ENCODE measurements at places on chromosomes 3 and 15. TPM values are rescaled to one million over a fixed set of nuclear protein-coding genes. Genes with fewer than 3 reads are reported as not detected.

TGM4 gene
- total RNA-seq: 0.46 TPM

SAMD7 gene
- not detected for total RNA-seq

DNA sequence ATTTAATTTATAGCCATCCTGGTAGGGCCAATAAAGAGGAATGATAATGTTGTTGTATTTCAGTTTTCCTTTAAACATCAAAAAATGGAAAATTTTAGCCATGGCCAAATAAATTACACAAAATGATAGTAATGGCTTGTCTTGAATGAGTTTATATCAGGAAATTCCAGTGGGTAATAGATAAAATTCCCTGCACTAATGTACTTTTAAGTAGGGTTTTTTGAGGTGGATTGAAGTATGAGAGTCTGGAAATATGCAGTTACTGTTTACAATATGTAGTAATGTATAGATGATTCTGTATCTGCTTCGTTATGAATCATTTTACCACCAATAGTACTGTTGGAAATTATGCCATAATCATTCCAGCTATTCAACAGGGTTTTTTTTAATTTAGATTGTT is 219.4 kb upstream of the ROBO2 start:
- DNase-seq: no peak
- H3K4me3 ChIP-seq: no peak overlapping the region
- no peak overlapping the region for H3K27ac ChIP-seq
- no peaks in the 10 kb centered on the region for H3K36me3 ChIP-seq

DNA sequence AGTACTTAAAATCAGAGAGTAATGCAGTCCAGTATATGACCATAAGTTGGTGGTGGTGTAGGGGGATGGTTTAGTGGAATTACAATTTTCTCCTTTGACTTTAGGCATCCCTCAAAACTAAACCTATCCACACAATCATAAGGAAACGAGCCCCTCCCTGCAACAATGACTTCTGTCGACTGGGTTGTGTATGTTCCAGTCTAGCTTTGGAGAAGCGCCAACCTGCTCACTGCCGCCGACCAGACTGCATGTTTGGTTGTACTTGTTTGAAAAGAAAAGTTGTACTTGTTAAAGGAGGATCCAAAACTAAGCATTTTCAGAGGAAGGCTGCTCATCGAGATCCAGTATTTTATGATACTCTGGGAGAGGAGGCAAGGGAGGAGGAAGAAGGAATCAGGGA is 52.8 kb downstream of the MGA start:
- no peak overlapping the region for H3K27ac ChIP-seq
- peaks cover 13% of the 10 kb centered on the region for H3K36me3 ChIP-seq
- H3K4me3 ChIP-seq: no peak overlapping the region
- H3K4me1 ChIP-seq: no peaks in the 10 kb centered on the region

IL1RAP gene
- 5.2 TPM for total RNA-seq

KLHL6 gene
- 0.03 TPM for total RNA-seq

DNA sequence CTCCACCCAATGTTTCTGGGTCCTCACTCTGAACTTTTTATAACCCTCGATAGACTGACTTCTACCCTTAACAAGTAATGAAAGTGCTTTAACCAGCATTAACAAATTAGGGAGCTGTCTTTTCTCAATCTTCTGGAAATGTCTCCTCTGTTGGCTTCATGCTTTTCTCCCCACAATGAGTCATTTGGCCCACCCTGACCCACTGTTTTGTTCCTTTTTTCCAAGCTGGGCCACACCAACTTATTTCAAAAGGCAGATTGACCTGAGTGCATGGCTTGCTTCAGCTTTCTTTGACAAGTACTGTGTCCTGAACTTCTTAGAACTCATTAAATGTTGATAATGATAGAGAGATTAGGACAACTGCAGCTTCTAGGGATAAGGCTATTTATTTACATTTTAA is 199.6 kb upstream of the SEMA6D start:
- no peak overlapping the region for H3K27ac ChIP-seq
- no peaks in the 10 kb centered on the region for H3K4me1 ChIP-seq
- DNase-seq: no peak
- H3K4me3 ChIP-seq: no peak overlapping the region
- no peaks in the 10 kb centered on the region for H3K36me3 ChIP-seq

- H3K36me3 ChIP-seq: no peaks in the 10 kb centered on the region
- no peaks in the 10 kb centered on the region for H3K27me3 ChIP-seq
- H3K4me3 ChIP-seq: no peak overlapping the region
- H3K4me1 ChIP-seq: no peaks in the 10 kb centered on the region
- H3K27ac ChIP-seq: no peak overlapping the region
These were observed 59.5 kb downstream of the MINDY2 start for GRCh38 chr15:58830556-58830955.

- H3K4me3 ChIP-seq: no peak overlapping the region
- H3K27me3 ChIP-seq: no peaks in the 10 kb centered on the region
- H3K36me3 ChIP-seq: no peaks in the 10 kb centered on the region
These were observed 24.7 kb downstream of the KAT2B start for GRCh38 chr3:20064796-20065564.

- no peak for DNase-seq
- H3K27ac ChIP-seq: peak overlapping the region; percentile 70
- no peaks in the 10 kb centered on the region for H3K27me3 ChIP-seq
- H3K4me1 ChIP-seq: peaks cover 18% of the 10 kb centered on the region
These were observed 56.0 kb upstream of the FLNB start for GRCh38 chr3:57952208-57952631.

DNA sequence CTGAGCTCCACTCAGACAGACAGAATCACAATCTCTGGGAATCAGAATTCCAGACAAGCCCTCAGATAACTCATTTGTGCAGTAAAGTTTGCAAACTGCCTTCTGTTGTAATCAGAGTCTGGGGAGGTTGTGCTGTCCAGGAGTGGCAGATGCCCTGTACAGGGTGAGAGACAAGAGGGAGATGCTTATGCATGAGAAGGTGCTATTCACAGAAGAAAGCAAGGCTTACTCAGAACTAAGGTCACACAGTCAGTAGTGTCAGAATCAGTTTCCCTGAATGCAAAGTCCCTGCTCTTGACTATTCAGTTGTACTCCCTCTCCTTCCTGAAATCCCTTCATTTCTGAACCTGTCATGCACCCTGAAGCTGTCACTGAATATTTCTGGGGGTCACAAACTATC is 43.7 kb downstream of the SRPRB start:
- no peak for DNase-seq
- no peak overlapping the region for H3K27ac ChIP-seq
- H3K36me3 ChIP-seq: no peaks in the 10 kb centered on the region
- no peak overlapping the region for H3K4me3 ChIP-seq
- no peaks in the 10 kb centered on the region for H3K27me3 ChIP-seq

DNA sequence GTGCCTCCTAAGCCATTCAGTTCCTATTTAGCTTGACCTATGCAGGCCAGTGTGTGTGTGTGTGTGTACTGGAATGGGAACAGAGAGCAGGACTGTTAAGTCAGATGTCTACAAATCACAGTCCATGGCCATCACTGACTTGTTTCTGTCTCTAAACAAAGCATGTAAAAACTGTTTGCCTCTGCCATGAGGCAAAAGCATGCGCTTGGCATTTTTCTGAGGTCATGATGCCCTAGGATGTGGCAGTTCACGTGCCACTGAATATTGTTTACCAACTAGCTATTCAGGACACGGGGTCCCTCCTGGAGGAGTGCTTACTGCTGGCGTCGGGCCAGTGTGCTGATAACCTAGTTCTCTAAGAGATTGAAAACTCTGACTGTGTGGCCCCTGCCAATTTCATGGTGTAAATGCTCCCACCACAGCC is 8.2 kb upstream of the ATP13A3 start:
- no peaks in the 10 kb centered on the region for H3K27me3 ChIP-seq
- H3K4me1 ChIP-seq: peaks cover 25% of the 10 kb centered on the region
- no peak overlapping the region for H3K4me3 ChIP-seq
- H3K36me3 ChIP-seq: no peaks in the 10 kb centered on the region

DNA sequence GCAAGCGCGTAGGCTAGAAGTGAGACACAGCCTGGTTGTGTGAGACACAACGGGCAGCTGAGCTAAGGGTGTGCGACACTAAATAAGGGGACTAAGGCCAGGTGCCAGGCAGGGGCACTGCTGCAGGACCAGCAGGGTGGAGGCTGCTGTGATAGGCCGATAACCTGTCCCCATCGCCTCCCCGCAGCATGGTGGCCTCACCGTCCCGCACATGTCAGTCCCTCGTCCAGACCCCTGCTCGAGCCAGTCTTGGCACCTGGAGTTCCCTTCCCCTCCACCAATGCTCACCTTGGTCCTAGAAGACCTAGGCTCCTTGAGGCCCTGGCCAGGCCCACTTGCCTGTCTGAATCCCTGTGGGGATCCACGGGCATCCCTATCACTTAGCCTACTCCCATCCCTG is 96.1 kb downstream of the HMG20A start:
- no peaks in the 10 kb centered on the region for H3K4me1 ChIP-seq
- no peaks in the 10 kb centered on the region for H3K27me3 ChIP-seq
- H3K27ac ChIP-seq: no peak overlapping the region
- H3K36me3 ChIP-seq: no peaks in the 10 kb centered on the region
- no peak overlapping the region for H3K4me3 ChIP-seq

EFCC1 gene
- total RNA-seq: 0.15 TPM
